ENCODE measurements at places on chromosomes 5 and 9.

DNA sequence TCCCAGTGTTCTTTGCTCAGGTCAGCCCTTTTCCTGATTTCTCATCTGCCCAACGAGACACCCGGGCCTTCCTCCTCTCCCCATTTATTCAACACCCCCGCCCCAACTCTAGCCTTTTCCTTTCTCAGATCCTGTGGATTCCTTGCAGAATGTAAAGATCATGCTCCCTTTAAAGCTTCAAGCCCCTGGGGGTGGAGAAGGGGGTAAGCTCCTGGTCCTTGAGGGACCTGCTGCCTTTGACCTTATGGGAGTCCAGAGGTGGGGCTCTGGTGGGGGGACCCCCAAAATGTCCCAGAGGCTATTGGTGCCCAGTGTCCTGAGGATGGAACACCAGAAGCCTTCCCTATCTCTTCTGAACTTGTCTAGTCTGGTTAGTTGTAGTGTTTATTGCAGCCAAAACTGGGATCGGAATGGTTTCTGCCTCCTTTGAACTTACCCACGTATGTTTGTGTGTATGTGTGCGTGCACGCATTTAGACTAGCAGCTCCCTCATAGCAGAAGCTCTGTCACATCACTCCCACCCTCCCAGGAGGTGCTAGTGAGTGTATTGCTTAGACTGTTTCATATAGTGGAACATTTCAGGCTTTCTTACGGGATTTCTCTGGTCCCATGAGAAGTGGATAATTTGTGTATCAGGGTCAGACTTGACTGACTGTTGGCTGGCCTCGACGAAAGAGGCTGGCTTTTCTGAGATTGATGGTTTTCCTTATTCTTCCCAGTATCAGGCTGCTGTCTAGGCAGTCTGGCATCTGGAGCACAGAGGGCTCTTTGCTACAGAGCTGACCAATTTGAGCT is 1.1 kb downstream of the GALNT10 start:
- no peak for DNase-seq

DNA sequence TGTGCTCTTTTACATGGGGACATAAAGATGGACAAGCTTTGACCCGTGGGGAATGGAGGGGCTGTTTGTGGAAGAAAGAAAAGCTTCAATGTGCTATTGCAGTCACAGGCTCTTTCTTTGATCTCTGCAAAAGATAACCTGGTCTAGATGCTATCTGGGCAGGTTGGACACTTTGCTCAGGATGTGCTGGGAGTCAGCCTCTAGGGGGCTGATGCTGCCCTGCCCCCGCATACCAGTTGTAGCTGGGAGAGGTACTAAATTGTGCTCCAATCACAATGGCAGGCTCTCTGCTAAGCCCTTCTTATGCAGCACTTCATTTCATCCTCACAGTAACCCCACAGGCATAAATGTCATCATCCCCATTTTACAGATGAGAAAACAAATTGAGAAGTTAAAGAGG is 67.2 kb downstream of the PSD2 start:
- DNase-seq, result no peak

- no peak for DNase-seq
Observed at GRCh38 chr9:36878986-36879982, 154.8 kb downstream of the PAX5 start.

GRCh38 chr9:125758986-125759763 is 12.0 kb downstream of the PBX3 start:
- DNase-seq, result no peak

DNA sequence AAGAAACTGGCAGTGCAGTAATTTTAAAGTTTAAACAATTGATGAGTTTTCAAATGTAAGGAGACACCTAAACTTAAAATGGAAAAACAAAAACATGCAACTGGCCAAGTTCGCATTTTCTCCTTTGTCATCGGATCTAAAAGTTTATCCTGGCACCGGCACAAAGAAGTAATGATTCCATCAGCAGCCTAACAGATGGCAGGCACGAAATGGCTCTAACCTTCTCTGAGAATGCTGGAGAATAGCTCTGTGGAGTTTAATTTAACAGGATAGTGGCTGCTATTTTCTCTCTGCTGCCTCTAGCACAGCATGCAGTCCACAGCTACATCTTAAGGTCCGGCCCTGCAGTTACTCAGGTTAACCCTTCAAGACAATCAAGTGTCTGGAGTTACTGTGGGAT is 82.2 kb downstream of the PRELID2 start:
- DNase-seq, result no peak

DNA sequence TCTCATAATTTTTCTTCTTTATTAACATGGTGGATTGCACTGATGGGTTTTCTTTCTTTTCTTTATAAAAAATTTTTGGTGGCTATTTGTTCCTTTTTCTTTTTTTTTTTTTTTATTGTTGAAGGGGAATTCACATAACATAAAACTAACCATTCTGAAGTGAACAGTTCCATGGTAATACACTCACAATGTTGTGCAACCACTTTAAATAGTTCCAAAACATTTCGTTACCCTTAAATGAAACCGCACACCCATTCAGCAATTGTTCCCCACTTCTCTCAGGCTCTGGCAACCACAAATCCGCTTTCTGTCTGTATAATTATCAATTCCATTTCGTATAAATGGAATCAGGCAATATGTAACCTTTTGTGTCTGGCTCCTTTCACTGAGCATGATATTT is 11.7 kb upstream of the SETX start:
- no peak for DNase-seq

- DNase-seq, result no peak
Observed at GRCh38 chr9:110744715-110745384, 76.3 kb downstream of the MUSK start.

DNA sequence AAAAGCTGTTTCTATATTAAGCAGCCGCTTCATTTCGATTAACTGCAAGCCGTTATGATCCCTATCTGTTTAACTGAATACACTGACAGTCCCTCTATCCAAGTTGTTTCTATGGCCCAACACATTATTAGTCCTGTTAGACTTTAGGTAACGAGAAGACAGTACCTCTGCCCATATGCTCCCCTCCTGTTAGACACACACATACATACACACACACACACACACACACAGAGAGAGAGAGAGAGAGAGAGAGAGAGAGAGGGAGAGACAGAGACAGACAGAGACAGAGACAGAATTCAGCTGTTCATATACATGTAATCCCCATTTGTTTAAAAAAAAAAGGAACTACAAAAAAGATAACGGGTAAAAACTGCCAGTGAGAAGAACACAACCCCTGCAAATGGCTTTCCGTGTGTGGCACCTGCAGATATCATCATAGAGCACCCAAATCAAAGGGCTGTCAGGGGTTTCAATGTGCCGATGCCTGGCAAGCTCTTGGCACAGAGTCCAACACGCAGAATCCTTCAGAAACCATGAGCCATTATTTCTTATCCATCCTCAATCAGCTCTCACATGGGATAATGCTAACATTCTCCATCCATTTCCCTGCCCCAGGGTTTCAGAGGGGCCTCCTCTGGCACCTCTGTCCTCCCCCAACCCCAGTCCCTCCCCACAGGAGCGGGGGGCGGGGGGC is 144.0 kb downstream of the MYO10 start:
- no peak for DNase-seq

DNA sequence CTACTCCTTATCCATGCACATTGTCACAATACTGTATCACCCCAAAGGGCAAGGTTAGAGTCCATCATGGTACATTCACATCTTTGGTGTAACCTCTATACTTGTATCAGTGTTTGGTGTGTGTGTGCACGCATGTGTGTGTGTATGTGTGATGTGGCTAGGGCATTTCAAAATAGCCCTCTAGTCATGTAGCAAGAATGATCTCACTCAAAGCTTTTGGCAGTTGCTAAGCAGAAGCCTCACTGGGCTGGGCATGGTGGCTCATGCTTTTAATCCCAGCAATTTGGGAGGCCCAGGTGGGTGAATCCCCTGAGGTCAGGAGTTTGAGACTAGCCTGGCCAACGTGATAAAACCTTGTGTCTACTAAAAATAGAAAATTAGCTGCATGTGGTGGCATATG is 245.3 kb downstream of the ADGRV1 start:
- DNase-seq, result no peak

DNA sequence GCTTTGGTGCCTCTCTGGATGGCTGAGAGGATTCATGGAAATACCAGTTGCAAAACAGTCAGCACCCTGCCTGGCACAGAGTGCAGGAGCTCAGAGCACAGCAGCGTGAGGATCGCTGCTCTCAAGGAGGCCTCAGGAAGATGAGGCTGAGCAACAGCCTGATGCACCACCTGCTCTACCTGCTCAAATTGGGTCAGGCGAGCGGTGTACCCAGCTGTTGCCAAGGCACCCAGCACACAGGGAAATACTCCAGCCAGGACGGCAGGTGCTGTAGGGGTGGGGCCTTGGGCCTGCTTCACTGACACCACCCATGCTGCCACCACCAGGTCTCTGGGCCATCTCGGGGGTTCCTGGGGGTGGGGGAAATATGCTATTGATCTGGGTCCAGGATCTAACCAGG is 4.3 kb downstream of the EEIG1 start:
- no peak for DNase-seq

DNA sequence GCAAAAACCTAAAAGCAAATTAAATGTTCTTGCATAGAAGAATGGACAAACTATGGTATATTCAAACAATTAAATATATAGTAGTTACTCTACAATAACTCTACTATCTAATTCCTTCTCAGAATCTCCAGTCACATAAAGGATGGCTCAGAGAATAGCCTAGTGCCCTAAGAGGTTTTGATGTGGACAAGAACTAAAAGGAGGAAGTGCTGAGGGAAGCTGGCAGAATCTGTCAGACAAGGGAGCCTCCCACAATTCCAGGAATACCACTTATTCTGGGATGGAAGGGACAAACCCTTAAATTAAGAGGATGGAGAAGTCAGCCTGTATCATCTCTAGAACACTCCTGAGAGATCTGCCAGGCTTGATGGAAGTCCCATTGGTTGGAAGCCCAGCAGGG is 30.4 kb downstream of the TNFSF8 start:
- no peak for DNase-seq

DNA sequence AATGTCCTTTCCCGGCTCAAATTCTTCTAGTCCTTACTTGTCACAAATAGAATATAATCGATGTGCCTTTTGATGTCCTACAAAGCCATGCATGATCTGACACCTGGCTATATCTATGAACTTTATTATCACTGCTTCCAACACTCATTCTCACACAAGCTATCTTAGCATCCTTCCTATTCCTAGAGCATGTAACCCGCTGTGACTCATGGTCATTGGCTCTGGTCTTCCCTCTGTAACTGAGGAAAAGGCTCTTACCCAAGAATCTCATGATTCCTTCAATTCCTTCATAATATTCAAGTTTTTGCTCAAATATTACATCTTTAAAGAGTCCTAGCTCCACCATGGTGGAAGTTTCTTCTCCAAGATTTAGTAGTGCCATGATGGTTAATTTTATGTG is 480.0 kb upstream of the PAPPA start:
- DNase-seq, result no peak

- no peak for DNase-seq
Observed at GRCh38 chr5:1781726-1782384, 17.8 kb downstream of the MRPL36 start.

DNA sequence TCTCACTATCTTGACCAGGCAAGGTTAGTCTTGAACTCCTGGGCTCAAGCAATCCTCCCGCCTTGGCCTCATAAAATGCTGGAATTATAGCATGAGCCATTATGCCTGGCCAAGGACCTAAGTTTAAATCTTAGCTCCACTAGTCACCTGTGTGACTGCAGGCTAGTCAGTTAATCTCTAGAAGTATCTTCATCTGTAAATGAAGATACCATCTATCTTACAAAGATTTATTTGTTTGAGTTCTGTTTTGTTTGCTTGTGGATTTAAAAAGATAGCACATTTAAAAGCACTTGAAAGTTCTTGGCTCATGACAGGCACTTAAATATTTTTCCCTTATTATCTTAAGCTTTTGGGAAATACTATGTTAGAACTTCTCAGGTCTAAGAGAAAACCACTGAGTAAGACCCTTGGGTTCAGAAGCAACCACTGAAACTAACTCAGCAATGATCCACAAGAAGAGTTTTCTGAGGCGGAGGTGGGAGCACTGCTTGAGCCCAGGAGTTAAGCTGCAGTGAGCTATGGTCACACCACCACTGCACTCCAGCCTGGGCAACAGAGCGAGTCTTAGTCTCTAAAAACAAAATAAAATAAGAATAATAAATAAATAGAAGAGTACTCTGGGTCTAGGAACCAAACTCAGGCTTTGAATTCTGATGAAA is 19.1 kb downstream of the TMEM245 start:
- DNase-seq, result no peak

GRCh38 chr9:77825361-77825760 is 177.2 kb upstream of the GNA14 start:
- no peak for DNase-seq

DNA sequence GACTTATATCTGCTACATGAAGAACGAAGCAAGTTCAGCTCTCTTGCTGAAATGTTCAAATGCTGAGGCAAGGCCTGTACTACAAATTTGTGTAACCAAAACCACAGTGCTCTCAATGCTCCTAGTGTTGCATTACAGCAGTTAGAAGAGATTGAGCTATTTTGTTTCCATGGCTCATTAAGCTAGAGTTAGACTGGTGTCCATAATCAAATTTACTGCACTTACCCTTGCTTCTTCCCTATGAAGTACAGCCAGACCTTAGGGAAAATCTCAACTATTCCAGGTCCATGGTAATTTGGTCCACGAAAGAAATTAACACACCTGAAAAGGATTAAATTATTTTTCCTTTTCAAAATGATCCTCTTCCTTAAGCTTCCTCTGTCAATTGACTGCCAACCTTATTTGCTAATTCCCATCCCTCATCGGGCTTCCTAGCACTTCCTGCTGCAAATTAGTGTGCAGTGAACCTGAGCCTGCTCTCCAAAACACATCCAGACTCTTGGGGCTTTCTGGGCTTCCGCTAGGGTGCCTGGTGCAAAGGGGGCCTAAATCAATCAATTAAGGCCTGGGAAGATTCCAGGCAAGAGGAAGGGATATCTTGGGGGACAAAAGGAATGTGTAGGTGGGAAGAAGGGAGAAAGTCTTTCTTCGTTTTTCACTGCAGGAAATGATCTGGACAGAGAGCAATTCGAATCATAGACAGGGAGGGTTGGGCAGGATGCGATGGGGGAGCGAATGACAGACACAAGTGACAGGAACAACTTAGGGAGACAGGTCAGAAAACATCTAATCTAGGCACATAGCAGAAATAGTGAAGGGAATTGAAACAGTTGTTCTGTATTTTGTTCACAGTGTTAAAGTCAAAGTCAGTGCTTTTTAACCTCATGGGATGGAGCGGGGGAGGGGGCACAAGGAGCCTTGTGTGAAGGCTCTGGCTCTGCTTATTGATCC is 542.4 kb downstream of the RAB3C start:
- no peak for DNase-seq

DNA sequence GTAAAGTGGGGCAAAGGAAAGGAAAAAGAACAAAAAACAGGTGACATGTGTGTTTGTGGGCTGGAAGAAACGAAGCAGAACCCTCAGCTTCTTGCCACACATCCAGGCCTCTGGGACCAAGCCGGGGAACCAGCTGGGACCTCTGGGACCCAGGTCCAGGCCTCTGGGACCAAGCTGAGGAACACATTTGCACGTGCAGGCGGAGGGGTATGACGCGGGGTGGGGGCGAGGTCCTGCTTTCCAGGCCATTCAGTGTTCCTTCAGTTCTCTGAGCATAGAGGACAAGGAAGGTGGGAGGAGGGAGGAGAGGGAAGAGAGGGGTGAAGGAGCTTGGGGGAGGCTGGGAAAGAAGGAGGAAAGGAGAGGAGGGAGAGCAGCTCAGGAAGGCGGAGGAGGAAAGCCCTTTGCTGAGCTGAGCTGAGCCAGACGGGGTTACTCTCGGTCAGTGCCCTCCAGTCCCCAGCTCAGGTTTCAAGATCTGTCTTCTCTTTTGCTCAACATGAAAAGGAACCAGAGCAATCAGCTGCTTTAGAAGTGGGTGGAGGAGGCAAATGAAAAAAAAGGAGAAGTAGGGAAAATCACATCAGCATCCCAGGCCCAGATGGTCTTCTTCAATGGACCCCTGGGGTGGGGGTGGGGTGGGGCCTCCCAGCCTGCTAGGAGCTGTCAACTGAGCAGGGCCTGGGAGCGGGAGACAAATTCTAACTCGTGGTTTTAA is 59.1 kb downstream of the ABCA1 start:
- DNase-seq, result no peak
